ENCODE measurements at places on chromosomes 12 and 14.
A peak's percentile ranks its signal among the peaks of the same experiment; 100 is the strongest.

GRCh38 chr12:65449400-65449799 is 170.9 kb downstream of the MSRB3 start:
- DNase-seq: no peak

- no peak for DNase-seq
Measured at GRCh38 chr14:63962906-63963305, 110.1 kb downstream of the SYNE2 start.

DNA sequence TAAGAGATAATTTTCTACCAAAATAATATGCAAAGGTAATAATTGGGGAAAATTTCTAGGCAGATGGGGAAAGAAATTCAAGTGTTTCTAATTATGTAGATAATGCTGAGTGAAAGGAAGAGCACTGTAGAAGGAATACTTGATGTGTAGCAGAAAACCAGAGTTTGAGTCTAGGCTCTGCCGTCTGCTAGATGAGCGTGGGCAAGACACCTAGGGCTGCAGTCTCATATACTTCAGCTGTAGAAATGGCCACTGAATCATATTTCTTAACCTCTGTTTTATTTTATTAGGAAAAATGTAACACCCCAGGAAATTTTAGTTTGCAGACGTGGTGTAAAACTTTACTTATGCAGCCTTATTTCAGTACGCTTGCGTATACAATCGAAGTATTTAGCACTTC is 59.8 kb upstream of the SLC38A2 start:
- no peak for DNase-seq

DNA sequence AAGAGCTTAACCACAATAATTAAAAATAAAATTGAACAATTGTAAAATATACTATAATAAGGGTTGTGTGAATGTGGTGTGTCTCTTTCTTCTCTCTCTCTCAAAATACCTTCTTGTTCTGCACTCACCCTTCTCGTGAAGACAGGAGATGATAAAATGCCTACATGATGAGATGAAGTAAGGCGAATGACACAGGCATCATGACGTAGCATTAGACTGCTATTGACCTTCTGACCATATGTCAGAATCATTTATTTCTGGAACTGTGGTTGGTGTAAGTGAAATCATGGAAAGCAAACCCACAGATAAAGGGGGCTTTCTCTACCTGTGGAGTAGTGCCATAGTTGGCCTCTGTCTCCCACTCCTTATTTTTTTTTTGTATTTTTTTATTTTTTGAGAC is 37.8 kb upstream of the NUAK1 start:
- no peak for DNase-seq

GRCh38 chr12:62799126-62799736 is 135.7 kb downstream of the PPM1H start:
- peak; percentile 68 for DNase-seq

DNA sequence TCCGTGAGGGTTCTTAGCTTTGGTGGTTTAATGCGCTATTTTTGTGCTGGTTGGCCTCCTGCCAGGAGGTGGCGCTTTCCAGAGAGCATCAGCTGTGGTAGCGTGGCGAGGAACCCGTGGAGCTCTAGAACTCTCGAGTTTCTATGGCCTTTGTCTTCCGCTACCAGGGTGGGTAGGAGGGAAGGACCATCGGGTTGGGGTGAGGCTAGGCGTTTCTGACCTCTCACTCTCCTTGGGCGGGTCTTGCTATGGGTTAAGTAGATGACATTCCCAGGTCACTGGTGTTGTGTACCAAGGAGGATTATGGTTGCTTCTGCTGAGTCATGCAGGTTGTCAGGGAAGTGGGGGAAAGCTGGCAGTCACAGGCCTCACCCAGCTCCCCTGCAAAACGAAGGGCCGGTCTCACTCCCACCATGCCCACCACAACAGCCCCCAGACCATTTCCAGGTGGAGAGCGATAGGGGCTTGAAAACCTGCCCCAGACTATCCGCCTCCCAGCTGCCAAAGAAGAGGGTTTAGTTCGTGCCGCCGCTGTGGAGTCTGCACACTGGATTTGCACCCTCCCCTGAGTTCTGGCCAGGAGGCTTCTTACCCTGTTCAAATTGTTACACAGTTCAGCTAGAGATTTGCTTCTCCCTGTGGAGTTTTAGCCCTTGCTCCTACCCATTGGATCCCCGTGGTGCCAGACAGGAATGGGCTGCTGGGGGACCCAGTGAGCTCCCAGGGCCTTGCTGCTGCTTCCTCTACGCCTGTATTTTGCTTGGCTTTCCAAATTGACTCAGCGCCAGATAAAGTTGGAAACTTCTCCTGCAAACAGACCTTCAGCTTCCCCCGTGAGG is 21.9 kb downstream of the RNFT2 start:
- DNase-seq: peak; percentile 17

GRCh38 chr12:51448618-51449256 is 24.1 kb downstream of the SLC4A8 start:
- no peak for DNase-seq

- no peak for DNase-seq
Measured at GRCh38 chr14:53331921-53332320, 178.8 kb upstream of the DDHD1 start.

DNA sequence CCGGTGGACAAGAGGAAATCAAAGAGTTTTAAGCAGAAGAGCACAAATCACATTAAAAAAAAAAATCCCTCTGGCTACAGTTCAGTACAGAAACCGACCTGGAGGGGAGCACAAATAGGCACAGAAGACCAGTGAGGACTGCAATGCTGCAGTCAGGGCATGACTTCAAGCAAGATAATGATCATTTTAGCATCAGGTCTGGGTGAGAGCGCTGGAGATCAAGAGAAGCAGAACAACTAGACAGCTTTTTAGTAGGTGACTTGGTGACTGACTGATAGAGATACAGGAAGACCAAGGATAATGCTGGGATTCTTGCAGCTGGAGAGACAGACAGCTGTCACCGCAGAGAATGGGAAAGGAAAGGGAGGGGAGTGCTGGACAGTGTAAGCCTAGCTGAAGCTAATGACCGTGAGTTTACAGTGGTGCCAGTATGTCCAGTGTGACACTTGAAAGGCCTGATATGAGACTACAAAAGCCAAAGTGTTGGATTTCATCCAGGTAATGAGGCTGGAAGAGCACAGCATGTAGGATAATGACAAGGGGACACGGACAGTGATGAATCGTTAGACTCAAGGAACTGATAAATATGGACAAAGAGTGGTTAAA is 5.6 kb downstream of the NFYB start:
- no peak for DNase-seq
